ENCODE measurements at places on chromosomes 16 and 17.

GRCh38 chr16:4390266-4391260, 18.9 kb downstream of the VASN start:
- no peak for DNase-seq

DNA sequence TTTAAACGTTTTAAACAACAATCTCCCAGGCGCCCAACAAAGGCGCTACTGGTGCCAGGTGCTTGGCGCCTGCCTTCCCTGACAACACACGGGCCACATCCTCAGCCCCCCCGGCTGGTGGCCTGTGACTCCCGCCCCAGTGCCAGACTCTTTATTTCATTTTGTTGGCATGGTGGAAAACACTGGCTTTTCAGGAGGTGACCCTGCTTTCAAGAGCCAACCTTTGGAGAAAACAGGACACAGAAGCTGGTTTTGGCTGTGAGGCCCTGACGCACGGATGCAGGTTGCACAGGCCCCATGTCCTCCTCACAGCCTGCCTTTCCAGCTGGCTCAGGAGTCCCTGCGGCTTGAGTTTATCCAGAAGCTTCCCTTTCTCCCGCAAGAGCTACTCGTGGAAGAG, 100.0 kb downstream of the METRNL start:
- DNase-seq = peak; percentile 4

DNA sequence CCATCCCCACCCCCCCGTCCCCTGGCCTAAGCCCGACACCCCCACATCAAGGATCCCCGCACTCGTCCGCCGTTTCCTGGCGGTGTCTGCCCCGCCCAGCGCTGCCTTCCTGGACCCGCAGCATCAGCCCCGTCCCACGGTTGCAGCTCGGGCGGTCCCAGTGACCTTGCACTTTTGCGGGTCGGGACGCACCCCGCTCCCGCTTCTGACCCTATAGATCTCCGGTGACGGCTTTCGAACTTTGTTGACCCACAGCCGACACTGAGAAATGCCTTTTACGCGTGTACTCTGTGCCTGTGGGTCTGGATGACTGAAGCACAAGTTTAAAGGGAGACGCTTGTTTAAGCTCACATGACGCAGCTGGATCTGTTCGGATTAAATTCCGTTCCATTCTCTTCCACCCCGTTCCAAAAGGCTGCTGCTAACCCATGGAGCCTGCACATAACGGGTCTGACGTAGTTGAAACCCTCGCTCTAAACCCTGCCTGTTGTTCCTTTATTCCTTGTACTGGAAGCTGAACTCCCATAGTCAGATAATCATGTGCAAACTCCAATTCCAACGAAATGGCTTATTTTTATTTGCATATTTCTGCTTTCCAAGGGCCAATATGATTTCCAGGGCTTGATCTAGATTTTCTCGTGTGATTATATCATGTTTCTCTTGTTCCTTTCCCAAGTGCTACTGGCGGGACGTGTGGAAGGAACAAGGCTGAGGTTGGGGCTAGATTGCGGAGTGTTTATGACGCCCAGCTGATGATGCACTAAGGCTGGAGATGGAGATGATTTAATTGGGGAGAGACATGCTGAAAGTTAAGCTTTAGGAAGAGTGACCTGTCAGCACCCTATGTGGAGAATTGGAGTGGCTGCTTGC, 834 bp downstream of the FLYWCH1 start:
- DNase-seq = no peak

DNA sequence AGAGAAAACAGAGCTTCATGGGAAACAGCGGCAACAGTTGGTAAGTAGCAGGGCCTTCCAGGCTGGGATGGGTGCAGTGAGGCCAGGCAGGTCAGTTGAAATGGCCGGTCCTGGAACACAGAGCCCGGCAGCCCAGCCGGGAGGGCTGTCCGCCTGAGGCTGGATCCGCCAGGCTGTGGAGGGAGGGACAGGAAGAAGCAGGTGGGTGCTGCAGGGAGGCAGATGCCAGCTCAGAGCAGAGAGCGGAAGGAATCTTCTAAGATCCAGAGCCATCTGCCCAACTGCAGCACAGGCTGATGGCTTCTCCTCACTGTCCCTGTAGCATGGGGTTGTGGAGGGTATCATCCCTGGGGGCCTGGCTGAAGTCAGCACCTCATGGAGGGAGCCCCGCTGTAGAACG, 599 bp downstream of the RNF112 start:
- peak; percentile 79 for DNase-seq

GRCh38 chr17:27575912-27576252, 55.1 kb upstream of the LGALS9 start:
- no peak for DNase-seq

DNA sequence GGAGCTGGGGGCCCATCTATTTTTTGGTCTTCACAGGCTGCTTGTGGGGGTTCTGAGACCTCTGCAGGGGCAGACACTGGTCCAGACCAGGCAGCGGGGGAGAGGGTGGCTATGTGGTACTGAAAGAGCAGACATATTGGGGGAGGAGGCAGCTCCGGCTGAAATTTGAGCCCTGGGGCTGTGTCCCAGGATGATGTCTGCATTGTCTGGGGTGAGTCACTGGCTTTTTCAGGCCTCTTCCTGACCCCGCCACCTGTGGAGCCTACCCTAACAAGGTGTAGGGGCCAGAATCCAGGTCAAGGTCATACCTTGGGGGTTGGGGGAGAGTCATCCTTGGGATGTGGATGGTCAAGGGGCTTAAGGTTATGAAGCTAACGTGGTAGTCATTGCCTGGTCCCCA, 2.4 kb downstream of the CORO6 start:
- DNase-seq = no peak

DNA sequence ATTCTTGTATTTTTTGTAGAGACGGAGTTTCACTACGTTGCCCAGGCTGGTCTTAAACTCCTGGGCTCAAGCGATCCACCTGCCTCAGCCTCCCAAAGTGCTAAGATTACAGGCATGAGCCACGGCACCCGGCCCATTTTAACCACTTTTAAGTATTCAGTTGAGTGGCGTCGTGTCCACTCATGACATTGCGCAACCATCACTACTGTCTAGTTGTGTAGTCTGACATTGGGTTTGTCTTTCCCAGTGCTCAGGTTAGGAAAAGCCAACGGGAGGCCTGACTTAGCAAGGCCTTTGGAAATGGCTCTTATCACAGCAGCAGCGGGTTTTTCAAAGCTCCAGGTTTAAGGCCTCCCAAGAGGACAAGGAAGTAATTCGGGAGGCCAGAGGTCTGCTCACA, 58.7 kb downstream of the LITAF start:
- no peak for DNase-seq

DNA sequence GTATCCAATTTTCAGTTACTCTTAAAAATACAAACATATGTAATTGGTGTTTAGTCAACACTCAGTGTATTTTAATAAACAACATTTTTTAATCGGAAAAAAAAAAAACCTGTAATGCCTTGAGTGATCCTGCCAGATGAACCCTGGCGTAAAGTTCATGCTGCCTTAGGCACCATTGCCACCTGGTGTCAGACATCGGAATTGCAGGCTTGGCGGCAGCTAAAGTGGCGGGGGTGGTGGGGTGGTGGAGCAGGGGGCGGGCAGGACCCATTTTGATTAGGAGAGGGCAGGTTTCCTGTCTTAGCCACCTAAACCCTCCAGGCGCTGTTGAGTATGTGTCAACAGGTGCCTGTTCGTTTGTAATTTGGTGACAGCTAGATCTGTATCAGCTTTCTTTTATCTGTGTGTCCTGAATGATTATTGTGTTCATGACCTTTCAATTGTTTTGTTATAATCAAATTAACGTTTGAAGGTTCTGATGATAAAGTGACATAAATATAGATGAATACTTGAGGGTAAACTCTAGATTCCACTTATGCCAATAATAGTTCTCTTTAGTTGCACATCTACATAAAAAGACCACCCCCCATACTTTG, 588.7 kb downstream of the CDH13 start:
- peak; percentile 41 for DNase-seq

DNA sequence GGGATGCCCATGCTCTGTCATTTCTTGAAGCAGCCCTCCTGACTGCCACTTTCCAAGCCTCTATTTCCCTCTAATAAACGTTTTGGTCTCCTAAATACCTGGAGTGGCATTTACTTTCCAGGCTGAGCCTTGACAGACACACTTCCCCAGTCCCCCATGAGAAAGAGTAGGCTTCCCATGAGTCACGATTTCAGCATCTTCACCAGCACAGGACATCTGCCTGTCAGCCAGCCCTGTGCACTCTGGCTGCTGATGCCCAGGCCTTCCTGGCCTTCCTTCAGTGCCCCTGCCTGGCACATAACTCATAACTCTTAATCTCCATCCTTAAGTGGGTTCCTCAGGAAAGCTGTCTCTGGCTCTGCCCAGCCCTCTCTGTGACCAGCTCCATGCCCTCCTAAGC, 30.8 kb upstream of the GAS7 start:
- no peak for DNase-seq

- no peak for DNase-seq
These were observed 22.0 kb downstream of the COG1 start for GRCh38 chr17:73214851-73215250.

DNA sequence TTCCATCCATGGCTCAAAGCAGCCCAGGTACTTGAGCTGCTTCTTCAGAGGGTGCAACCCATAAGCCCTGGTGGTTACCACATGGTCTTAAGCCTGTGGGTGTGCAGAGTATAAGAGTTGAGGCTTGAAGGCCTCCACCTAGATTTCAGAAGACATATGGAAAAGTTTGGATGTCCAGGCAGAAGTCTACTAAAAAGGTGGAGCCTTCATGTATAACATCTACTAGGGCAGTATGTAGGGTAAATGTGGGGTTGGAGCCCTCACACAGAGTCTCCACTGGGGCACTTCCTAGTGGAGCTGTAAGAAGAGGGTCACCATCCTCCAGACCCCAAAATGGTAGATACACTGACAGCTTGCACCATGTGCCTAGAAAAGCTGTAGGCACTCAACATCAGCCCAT, 120.9 kb downstream of the HS3ST3A1 start:
- DNase-seq = no peak

- DNase-seq = no peak
These were observed 25.7 kb downstream of the IRF8 start for GRCh38 chr16:85924675-85925074.

DNA sequence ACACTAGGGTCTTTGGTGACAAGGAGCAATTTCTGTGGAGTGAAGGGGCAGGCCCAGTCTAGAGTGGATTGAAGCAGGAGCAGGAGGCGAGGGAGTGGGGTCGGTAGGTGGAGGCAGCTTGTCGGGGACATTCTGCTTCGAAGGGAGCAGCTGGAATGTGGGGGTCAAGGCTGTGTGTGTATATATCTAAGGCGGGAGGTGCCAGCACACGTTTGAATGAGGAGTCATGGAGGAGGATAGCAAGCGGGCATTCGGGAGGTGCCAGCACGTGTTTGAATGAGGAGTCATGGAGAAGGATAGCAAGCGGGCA, 17.7 kb downstream of the NT5M start:
- no peak for DNase-seq

DNA sequence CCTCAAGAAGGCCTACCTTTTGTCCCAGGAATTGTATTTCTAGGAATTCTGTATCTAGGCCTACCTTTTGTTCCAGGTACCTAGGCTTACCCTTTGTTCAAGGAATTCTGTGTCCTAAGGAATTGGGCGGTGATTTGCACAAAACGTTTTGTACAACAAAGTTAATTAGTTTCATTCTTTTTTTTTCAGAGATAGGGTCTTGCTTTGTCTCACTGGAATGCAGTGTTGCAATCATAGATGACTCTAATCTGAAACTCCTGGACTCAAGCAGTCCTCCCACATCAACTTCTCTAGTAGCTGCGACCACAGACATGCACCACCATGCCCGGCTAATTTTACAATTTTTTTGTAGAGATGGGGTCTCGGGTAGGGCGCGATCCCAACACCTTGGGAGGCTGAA, 7.0 kb downstream of the CDR2L start:
- DNase-seq = no peak

GRCh38 chr17:35129154-35129972, 7.9 kb downstream of the FNDC8 start:
- no peak for DNase-seq

Measured in WERI-Rb-1 (cell line).